ENCODE measurements at places on chromosomes 5 and 9.

GRCh38 chr5:76808141-76808691 is 10.6 kb upstream of the F2RL1 start:
- no peak for DNase-seq

- DNase-seq = no peak
Observed at GRCh38 chr5:6705088-6705487, 8.1 kb upstream of the TENT4A start.

- no peak for DNase-seq
Observed at GRCh38 chr5:34464829-34465228, 191.3 kb upstream of the RAI14 start.

DNA sequence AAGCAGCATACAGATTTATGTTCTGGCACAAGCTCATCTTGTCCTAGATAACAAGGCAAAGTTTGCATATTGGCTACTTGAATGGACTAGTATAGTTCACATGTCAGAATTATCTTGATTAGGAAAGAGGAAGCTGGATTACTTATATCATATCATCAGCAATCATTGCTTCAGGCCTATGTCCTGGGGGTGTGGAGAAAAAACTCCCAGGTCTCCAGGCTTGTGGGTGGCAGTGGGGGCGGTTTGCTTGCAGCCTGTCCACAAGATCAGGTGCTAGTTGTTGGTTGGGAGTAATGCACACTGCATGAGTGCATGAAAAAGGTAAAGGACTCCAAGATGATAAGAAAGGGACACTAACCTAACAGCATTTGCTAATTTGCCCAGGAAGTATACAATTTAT is 326.4 kb upstream of the PDE4D start:
- no peak for DNase-seq

DNA sequence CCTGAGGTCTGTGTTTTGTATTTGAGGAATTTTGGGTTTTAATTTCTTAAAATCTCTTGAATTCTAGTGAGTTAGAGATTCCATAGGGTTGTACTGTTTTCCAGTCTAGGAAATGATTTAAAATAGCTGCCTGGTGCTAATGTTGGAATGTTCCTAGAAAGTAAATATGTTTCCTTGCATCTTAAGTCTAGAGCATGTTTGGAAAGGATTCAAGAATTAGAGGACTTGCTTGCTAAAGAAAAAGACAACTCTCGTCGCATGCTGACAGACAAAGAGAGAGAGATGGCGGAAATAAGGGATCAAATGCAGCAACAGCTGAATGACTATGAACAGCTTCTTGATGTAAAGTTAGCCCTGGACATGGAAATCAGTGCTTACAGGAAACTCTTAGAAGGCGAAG is 41.8 kb downstream of the LMNB1 start:
- DNase-seq = no peak

GRCh38 chr5:176401281-176402205 is 13.0 kb downstream of the HIGD2A start:
- no peak for DNase-seq

DNA sequence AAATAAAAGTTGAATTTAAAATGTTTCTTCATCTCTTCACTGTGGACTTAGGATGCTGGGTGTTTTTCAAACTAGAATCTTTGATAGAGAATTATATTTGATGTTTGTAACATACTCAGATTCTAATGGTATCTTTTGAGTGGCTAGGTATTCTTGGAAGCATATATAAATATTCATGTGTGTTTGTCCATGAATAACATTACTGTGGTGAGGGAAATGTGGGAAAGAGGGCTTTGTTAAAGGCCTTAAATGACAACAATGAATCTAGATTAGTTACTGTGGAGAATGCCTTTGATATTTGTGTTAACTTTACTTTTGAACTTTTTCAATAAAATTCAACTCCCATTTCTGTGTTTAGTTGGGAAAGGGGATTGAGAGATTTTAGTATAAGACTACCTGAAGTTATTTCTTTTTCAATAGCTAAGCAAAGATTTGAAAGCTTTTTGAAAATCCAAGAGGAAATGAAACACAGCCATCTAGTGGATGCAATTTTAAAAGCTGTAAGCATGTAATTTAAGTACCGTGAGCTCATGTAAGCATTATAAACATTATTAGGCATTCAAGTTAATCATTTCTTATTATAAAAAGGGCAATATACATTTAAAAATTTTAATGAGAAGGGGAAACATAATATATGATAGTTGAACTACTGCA is 69.6 kb downstream of the CCDC171 start:
- no peak for DNase-seq

DNA sequence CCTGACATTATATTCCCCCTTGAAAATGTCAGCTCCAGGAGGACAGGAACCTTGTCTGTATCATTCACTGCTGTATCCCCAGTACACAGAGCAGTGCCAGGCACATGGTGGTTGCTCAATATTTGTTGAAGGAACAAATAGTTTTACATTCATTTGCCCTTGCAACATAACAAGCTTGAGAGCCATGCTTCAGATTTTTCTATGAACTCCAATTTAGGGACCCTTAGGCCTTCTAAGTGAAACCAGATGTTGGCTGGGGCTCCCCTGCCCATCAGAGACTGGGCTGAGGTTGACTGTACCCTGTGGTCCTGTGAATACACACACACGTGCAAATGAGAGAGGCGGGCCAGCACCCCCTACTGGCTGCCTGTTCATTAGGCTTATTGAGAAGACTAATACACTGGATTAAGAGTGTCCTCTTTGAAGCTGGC is 214.9 kb upstream of the WWC1 start:
- DNase-seq = peak; percentile 74

- DNase-seq = no peak
Observed at GRCh38 chr9:26426551-26427131, 466.0 kb downstream of the CAAP1 start.

DNA sequence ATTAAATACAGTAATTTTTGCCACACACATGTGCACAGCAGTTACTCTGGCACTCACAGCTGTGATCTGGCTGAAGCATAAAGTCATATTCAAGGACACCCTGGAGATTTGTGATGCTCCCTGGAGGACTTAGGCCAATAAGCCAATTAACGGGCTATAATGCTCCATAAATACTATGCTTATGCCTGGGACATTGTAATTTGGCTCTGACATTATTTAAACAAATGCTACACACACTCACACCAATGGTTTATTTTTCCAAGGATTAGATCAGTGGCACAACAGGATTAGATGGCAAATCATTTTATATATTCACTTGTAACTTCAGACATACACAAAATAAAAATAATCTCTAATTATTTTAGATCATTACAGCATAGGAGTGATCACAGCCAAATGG is 111.2 kb downstream of the LMNB1 start:
- no peak for DNase-seq

DNA sequence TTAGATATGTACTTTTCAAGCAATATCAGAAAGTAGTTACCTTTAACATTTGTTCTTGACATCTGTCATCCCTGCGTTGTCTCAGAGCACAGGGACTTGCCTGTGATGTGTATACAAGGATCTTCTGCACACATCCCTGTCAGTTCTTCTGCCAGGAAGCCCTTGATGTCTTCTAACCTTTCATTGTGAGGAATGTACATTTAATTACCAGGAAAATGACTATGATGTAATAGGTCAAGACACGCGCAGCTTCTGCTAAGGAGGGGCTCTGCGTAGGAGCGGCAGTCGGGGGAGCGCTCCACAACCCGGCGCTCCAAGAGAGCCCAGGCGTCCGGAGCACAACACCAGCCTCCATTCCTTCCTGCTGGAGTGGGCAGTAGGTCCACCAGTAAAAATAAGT is 119.7 kb downstream of the IRX2 start:
- no peak for DNase-seq

DNA sequence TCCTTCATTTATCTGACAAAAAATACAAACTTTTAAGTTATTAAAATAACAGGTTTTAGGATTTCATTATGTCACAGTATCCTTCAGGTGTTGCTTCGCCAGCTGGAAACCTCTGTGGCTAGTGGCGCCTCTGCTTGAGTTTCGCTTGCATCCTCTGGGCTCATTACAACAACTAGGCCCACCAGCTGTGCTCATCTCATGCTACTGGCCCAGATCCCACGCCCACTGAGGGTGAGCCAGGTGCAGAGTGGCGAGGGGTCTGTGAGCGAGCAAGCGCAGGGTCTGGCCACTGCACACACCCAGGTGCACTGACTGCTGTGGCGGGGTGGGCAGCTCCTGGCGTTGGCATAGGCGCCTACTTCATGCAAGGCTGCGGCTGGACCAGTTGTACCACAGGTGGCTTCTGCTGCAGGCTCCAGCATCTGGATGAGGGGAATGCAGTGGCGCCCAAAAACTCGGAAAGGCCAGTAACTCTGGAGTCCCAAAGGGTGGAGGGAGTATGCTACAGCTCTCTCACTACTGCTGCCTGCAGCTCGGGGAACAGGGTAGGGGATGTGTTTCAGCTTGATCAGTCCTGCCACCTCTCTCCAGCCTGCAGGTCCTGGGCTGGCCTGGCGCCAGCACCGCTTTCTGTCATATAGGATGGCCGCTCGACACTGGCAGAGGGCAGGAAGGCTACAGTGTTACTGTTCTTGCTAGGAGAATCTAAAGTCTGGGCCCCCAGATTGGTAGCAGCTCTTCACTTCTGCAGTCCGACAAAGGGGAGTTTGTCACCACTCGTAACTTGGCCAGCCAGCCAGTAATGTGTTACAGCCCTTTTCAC is 452.1 kb downstream of the TUSC1 start:
- no peak for DNase-seq

GRCh38 chr5:80268916-80269315 is 13.1 kb upstream of the SERINC5 start:
- DNase-seq = no peak

- no peak for DNase-seq
Observed at GRCh38 chr5:59390074-59390659, 503.4 kb downstream of the PDE4D start.

- no peak for DNase-seq
Observed at GRCh38 chr9:97905228-97905627, 17.1 kb downstream of the TRMO start.

DNA sequence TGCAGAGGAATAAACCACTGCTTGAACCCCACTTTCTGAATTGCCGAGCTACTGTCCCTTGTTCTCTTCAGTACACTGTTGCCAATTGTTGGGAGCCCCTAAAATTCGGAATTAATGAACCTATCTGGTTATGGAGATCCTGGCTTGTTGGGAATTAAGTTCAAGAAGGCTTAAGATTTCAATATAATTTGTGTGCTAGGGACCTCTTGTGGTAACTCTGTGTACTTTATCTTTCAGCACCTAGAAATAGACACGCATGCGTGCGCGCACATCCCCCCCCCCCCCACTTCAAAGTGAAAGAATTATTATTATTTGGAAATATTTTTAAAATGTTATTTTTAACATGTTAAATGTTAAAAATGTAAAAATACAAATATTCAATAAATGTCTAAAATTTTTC is 53.3 kb upstream of the FAM169A start:
- DNase-seq = no peak

DNA sequence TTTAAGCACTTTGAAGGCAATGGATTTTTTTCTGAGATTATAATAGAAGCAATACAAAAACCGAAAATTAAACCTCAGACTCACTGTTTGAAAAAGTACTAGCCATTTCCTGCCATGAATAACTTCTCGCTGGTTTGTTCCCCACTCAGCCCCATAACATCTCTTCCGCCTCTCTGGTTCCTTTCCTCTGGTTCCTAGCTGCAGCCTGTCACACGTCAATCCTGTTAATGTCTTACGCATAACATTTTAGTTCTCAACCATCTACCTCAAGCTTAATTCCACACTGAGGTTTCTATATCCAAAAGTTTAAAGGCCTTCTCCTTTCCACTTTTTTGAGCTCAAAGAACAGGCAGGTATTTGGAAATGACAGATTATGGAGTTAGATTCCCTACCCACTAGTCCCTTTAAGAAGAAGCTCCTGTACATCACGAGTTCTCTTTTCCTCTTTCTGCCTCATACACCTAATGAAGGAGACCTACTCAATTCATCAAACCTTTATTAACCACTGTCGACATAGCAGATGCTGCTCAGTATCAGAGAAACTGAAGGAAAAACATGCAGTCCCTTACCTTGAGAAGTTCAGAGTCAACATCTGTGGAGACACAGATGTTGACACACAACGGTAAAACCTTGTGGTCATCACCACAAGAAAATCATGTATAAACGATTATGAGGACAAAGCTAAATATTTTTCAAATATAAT is 243.0 kb upstream of the PTGER4 start:
- no peak for DNase-seq

DNA sequence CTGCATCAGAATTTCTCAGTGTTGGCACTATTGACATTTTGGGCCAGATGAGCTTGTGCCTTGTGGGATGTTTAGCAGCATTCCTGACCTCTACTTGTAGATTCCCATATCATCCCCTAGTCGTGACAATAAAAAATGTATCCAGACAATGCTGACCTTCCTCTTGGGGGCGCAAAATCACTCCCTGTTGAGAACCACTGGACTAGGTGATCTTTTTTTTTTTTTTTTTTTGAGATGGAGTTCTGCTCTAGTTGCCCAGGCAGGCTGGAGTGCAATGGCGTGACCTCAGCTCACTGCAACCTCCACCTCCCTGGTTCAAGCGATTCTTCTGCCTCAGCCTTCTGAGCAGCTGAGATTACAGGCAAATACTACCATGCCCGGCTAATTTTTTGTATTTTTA is 22.6 kb downstream of the STXBP1 start:
- no peak for DNase-seq

GRCh38 chr5:180988592-180988991 is at the start of gene BTNL3:
Gene BTNL3 (plus strand): TSS chr5:180988846. CDS start chr5:180989029, 183 bp downstream.
- no peak for DNase-seq

- no peak for DNase-seq
Observed at GRCh38 chr5:132813599-132814502, 749 bp downstream of the SOWAHA start.

DNA sequence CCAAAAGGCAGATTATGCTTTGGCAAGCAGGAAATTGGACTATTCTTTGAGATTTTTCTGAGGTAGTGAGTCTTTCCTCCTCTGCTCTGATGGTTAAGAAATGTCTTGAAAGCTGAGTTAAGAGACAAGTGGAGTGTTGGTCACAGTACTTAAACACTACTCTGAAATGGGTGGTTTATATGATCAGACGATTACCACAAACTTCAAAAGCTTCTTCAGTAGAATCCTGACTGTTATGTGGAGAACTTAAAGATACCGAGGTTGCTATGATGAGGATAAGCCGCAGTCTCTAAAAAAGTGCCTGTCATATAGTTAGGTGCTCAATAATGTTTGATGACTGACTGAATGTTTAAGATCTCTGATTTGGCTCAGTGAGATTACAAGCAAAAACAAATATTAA is 24.3 kb downstream of the GCNT4 start:
- no peak for DNase-seq

DNA sequence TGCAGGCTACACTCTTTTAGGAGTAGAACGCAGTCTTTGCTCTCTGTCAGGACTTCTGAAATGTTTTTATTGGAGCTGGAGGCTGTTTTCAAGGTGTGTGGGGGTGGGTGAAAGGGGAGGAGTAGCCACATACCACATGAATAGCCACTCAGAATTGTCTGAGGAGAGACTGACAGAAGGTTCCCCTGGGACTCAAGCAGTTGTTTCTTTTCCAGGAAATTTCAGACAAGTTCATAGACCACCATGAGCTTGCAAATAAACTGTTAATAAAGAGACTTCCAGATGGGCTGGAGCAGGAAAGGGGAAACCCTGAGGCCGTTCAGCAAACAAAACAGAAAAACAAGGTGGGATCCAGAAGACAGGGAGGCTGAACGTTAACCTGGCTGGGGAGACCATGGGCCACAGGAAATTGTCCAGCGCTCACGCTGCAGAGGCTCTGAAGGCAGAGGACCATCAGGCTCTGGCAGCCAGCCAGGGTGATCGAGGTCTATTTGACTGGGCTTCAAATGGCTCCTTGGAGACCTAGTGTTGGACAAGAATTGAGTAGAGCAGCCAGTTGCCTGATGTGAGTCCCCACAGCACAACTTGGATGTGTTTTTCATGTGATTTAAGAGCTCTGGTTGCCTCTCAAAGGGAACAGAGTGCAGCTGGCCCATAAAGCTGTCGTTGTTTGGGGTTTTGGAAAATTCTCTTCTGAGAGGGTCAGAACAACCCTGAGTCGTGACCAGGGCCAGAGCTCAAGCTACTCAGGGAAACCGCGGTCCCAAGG is 159.2 kb upstream of the RAI14 start:
- no peak for DNase-seq
